Mucosa of descending colon (tissue), 3 donors: ENCODE measurements at places on chromosomes 3 and 15. TPM values are rescaled to one million over a fixed set of nuclear protein-coding genes. Genes with fewer than 3 reads are reported as not detected.
A peak's percentile ranks its signal among the peaks of the same experiment; 100 is the strongest.

Gene LEKR1
- 3.5 TPM for total RNA-seq

Gene PSTPIP1
- total RNA-seq, result 8.2 TPM

Gene SKOR1
- total RNA-seq, result 0.34 TPM

Gene ANKRD34C
- total RNA-seq, result not detected

Gene NTRK3
- total RNA-seq, result 0.78 TPM

Gene PLCL2
- total RNA-seq, result 18.8 TPM

Gene TMEM158
- 15.2 TPM for total RNA-seq

Gene AGBL1
- total RNA-seq, result 0.10 TPM

Gene PLCH1
- total RNA-seq, result 13.2 TPM

Gene CLN6
- total RNA-seq, result 31.0 TPM

Gene ZNF609
- 49.2 TPM for total RNA-seq

Gene NUSAP1
- total RNA-seq, result 8.3 TPM

Gene TTLL13
- total RNA-seq, result 0.63 TPM

DNA sequence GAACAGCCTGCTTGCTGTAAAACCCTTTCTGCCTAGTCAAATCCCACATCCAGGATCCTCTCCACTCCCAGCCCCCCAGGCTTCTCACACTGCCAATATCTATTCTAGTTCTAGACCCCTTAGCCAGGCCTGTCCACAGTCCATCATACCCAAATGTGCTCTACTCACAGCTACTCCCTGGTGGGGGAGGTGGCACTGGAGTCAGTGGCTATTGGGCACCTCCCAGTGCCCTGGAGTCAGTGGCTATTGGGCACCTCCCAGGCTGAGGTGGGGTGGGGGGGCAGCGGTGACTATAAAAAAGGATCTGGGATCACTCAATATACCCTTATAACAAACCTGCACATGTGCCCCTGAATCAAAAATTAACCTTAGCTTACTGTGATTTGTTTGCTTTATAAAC, 773 bp upstream of the DISP2 start:
- peak; percentile 51 for DNase-seq

DNA sequence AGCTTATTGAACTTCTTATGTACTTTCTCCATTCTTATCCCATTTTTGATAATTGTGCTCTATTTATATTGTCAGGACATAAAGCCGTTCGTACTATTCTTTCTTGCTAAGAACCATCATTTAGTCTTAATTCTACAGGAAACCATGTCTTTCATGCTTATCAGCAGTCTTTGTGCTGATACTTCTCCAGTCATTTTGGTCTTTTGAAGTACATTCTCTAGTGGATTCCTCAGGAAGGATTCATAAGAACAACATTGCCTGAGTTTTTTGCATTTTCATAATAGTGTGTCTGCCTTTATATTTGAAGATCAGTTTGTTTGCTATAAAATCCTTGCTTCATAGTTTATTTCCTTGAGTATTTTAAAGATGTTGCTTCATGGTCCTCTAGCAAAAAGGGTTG, 126.6 kb upstream of the NEO1 start:
- DNase-seq, result no peak

DNA sequence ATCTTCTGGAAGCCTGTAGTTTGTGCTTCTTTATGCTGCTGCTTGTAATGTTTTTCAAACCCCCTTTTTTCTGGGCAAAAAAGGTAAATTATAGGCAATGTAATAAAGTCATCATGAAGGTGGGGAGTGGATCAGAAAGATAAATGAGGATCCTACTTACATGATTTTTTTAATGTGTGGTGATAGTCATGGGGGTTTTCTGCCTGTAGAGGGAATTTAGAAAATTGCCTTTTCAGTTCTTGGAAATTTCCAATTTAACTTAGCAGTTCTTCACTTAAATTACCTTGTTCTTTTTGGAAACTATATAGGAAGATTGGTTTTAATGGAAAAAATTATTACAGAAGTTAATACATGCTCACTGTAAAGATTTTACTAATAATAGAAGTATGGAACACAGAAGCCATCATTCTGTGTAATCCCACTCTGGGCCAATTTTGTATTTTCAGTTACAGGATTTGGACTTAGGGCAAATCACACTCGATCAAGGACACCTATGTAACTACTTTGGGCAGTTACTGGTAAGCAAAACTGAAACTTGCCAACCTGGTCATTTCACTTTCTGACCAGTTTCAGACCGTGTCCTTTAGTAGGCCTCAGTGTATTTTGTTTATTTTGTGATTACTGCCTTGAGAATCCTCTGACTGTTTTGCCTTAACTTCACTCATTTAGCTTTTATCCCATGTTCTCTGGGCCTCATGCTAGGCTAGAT, 10.5 kb upstream of the SCAANT1 start:
- no peak for DNase-seq

DNA sequence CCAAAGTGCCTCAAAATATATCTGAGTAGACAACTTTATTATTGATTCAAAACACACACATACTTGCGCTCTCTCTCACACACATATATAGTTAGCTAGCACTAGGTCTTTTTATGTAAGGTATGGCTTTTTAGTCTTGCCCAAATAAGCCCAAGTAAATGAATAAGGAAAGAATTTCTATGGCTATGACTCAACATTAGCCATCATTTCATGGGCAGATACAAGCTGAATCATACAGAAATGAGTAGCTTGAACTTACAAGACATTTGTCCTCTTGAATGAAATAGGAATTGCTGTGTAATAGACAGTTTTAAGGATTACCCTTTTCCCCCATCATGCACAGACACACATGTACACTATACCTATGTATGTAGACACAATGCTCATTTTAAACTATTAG, 4.9 kb downstream of the CADPS start:
- no peak for DNase-seq

DNA sequence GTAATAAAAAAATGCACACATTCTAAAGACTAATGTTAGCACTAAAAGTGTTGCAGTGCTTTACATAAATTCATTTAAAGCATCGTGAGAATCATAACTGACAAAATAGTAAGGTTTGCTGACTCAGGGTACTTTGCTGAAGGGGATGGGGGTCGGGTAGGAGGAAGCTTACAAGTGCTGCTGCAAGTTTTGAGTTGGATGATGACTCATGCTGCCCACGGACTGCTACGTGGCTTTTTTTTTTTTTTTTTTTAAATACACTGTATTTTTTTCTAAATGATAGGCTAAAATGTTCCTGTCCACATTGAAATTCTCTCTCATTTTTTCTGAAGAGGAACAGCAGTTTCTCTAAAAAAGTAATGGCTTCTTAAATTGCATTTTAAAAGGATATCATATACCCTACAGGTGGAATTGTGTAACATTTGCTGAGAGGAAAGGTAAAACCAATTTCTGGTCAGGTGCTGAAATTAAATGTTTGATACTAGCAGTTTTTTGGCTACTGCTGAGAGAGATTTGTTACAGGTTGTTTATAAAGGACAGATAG, 2.2 kb downstream of the MAPK6 start:
- peak; percentile 48 for DNase-seq

DNA sequence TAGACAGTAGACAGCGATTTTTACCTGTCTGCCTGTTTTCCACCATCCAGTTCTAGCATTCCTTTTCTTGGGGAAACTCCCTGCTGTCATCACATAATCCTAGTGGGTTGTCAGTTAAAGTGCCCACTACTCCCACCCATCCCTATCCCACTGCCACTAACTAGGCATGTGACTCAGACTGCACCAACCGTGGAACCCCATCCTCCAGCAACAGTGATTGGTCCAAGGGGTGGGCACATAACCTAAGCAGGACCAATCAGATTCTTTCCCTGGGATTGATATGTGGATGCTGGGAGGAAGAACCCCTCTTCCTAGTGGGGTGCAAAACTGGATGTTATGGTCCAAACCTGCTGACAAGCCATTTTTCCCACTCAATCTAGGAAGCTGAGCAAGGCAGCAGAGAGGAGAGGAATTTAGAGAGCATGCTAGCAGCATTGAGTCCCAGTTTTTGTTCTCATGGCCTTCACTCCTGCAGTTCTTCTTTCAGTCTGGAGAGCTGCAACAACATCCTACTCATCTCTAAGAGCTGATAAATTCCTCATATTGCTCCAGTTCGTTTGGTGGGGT, 3.9 kb upstream of the INSYN1 start:
- no peak for DNase-seq

DNA sequence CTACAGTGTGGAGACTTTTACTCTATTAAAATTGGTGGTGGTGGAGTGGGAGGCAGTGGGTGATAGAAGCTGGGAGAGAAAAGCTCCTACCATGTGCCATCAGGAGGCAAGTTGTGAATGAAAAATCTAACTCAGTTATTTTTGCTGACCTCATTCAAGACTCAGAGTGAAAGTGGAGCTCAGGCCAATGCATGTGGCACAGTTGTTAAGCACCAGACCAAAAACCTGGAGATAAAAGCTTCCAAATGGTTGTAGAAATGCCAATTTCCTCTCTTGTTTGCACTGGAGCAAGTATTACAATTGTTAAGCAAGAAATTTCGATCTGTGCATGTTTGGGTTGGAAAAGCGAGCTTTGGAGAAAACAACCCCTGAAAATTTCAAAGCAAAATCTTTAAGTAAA, 81.5 kb upstream of the PRICKLE2 start:
- DNase-seq, result no peak

GRCh38 chr3:194272221-194272620, 78.9 kb downstream of the CPN2 start:
- DNase-seq, result no peak

DNA sequence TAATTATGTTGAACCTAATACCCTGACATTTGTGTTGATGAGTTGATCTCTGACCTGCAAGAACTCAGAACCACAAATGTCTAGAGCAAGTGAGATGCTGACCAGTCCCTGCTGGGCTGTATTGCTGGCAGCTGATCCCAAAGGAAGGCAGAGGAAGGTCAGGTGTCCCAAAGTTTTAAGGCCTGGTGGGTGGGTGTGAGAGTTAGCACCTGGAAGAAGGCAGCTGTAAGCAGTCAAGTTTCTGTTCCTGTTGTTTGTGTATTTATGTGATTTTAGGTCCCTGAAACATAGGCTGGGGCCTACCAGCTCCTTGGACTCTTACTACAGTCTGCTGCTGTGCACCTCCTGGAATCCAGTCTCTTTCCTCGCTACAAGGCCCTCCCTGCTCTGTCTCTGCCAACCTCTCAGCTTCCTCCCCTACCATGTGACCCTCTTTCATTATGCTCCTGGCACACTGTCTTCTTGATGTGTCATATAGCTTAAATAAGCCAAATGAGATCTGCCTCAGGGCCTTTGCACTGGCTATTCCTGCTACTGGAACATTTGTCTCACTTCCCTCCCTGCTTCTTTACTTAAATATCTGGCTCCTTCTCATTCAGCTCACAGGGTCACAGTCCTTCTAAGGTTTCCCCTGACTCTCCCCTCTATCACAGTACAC, 31.0 kb upstream of the ATOSA start:
- no peak for DNase-seq

- DNase-seq, result no peak
Measured at GRCh38 chr3:77919244-77919643, 879.3 kb downstream of the ROBO2 start.

GRCh38 chr3:171072432-171072831, 45.9 kb upstream of the SLC2A2 start:
- DNase-seq, result no peak

DNA sequence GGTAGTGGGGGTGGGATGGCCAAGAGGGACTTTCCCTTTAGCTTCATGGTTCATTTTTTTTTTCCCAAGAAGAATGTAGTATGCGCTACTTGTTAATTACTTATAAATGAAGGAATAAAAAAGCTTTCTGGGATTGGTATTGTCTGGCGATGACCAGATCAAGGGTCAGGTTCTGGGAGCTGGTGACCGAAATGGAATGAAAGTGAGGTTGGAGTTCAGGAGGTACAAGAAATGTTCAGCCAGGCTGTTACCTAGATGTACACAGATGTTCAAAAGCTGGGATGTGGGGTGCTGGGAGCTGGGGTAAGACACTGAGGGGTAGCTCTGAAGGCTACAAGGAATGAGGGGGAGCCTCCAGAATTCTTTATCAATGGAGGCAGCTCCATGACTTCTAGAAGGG, 17.1 kb upstream of the U2SURP start:
- DNase-seq, result no peak

GRCh38 chr15:39845582-39845981, 62.9 kb upstream of the FSIP1 start:
- no peak for DNase-seq

GRCh38 chr15:77734306-77734705, 101.6 kb upstream of the LINGO1 start:
- DNase-seq, result no peak

DNA sequence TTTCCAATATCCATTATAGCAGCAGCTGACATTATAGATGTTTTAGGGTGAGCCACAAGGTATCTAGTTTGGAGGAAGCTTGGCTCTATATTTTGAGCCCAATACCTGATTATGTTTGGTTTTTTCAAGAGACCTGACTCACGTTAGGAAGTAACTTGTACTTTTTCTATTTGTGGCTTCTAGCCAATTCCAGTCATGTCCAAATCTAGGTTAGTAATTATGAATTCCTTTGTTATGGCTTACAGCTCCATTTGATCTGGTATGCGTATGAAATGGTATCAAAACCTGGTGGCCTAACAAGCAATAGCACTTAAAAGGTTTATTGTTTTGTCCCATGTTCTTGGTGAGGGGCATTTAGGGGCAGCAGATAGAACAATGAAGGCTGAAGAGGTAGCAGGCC, 115.9 kb downstream of the TOP2B start:
- DNase-seq, result no peak

- no peak for DNase-seq
Measured at GRCh38 chr3:9793161-9793781, 389 bp downstream of the ARPC4 start.

DNA sequence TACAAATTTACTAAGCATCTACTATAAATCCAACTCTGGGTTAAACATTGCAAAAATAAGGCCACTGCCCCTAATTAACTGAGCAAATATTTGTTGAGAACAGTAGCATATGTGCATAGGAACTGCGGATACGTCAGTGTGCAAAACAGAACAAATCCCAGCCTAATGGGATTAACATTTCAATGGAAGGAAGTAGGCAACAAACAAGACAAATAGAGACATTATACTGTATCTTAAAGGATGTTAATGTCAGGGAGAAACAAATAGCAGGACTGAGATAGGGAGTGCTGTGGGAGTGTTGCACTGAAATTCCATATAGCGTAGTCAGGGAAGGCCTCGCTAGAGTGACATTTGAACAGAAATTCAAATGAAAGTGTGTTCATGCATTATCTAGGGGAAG, 89.7 kb upstream of the KCNAB1 start:
- DNase-seq, result no peak
